ENCODE measurements at places on chromosomes 4 and X.

DNA sequence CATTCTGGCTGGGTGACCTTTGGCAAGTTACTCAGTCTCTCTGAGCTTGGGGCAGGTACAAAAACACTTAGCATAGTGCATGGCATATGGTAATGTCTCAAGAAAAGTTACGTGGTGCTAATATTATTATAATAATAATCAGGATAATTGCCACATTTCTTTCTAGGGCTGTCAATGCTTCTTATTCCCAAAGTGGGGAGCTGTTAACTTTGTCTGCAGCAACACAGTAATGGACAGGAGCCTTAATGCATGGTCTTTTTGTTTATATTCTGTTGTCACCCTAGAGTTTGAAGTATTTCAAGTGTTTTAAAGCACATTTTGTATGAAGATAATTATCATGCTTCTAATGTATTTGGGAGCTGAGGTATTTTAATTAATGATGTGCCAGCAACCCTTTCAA, 121.8 kb downstream of the FHIP1A start:
- DNase-seq, result no peak

GRCh38 chr4:11428899-11429698, 405 bp upstream of the HS3ST1 start:
- no peak for DNase-seq

DNA sequence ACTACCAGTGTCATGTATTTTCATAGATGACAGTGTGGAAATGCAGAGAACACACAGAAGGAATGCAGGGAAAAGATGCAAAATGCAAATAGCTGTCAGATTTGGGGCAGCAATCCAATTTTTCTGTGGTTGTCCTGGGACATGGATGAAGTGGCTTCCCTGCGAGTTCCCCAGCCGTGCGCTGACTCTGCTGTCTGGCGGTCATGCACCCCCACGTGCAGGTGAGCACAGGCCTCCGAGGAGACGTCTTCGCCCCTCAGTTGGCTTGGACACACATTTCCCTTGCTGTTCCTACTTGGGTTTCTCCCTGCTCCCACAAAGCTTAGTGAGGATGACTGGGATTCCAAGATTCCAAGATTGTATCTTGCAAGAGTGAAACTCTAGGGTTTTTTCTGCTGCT, 24.4 kb downstream of the BLOC1S4 start:
- DNase-seq, result no peak

DNA sequence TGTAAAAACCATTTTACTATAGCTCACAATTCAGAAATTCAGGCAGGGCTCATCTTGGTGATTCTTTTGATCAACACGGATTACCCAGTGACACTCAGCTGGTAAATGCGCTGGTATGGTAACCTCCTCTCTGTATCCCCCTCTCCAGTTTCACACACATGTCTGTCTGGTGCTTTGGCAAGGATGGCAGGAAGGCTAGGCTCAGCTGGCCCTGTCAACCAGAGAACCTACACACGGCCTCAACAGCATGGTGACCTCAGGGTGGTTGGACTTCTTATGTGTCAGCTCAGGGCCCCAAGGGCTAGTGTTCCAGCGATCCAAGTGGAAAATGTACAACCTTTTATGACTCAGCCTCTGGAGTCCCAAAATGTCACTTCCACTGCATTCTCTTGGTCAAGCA, 55.7 kb upstream of the EOLA2 start:
- no peak for DNase-seq

- DNase-seq, result no peak
Observed at GRCh38 chr4:36172656-36173055, 71.7 kb downstream of the ARAP2 start.

DNA sequence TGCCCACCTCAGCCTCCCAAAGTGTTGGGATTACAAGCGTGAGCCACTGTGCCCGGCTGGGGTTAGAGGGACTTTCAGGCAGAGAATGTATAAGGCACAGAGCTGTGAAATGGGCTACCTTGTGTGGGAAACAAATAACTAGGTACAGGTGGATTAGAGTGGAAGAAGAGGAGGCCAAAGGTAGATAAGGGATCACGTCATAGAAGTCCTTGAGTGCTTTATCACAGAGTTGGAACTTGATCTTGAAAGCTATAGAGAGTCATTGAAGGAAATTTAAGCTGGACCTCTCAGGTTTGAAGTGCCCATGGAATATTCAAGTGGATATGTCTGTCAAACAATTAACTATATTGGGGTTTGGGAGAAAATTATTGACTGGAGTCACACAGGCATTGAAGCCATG, 8.4 kb downstream of the N4BP2 start:
- DNase-seq, result no peak

GRCh38 chr4:42320822-42321388, 76.4 kb upstream of the SHISA3 start:
- DNase-seq, result no peak

DNA sequence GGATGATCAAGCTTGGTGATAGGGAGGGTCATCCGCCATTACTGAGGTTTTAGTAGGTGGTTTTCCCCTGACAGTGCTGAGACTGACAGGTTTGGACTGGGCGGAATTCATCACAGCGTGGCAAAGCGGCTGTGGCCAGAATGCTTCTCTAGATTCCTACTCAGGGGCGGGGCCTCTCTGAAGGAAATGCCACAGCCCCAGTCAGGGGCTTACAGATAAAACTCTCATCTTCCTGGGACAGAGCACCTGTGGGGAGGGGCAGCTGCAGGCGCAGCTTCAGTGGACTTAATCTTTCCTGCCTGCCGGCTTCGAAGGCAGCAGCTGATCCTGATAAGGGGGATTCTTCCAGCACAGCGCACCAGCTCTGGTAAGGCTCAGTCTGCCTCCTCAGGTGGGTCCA, 316.7 kb downstream of the RPA4 start:
- DNase-seq, result no peak
